ENCODE measurements at places on chromosomes 5 and 9.

DNA sequence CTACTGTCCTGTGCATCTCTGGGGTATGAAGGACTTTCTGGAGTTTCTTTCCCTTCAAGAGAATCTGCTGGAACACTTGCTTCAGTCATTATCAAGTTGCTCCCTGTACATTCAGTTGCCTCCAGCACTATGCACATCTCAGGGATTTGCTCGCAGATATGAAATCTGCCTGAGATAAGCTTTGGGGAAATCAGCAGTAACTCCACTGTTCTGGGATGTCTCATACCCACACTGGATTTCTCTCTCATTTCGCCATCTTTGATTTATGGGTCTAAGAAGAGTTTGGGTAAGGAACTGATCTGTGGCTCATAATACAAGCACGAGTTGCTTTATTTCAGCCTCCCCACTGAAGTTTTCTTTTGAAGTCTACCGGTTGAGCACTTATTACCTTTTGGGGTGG is 585.6 kb downstream of the PSAT1 start:
- H3K27ac ChIP-seq = no peak overlapping the region
- no peaks in the 10 kb centered on the region for H3K36me3 ChIP-seq
- no peaks in the 10 kb centered on the region for H3K4me1 ChIP-seq

- H3K27ac ChIP-seq = no peak overlapping the region
- no peaks in the 10 kb centered on the region for H3K36me3 ChIP-seq
- H3K27me3 ChIP-seq = no peaks in the 10 kb centered on the region
- no peak overlapping the region for H3K4me3 ChIP-seq
- no peaks in the 10 kb centered on the region for H3K4me1 ChIP-seq
Observed at GRCh38 chr9:136576269-136576626, 30.4 kb upstream of the NOTCH1 start.

DNA sequence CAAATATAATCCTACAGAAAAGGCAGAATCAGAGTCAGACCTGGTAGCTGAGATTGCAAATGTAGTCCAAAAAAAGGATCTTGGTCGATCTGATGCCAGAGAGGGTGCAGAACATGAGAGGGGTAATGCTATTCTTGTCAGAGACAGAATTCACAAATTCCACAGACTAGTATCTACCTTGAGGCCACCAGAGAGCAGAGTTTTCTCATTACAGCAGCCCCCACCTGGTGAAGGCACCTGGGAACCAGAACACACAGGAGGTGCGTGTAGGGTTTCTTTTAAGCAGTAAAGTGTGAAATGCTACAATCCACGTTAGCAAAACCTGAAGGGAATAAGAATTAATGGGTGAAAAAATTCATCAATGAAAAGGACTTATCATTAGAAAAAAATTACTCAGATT is 145.8 kb downstream of the GIN1 start:
- no peaks in the 10 kb centered on the region for H3K27me3 ChIP-seq
- H3K4me3 ChIP-seq = no peak overlapping the region
- no peak overlapping the region for H3K27ac ChIP-seq
- peaks cover 6% of the 10 kb centered on the region for H3K36me3 ChIP-seq
- DNase-seq = no peak
- H3K4me1 ChIP-seq = peaks cover 37% of the 10 kb centered on the region

DNA sequence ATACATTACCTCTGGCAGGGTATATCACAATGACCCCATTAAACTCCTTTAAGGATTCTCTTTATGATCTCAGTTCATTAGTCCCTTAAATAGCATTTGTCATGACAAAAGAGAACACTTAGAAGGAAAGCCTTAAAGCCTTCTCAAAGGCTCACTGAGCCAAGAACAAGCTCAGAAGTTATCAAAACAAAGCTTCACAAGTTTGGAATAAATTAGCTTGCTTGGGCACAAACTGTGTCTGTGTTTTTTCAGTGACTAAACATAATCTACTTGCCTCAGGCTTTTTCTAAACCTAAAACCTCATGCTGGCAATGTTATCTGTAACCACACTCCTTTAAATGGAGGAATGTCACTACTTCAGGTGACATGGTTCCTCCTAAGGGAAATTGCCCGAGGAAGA is 1114.9 kb upstream of the C9orf72 start:
- H3K36me3 ChIP-seq = no peaks in the 10 kb centered on the region
- no peak overlapping the region for H3K27ac ChIP-seq
- no peak overlapping the region for H3K4me3 ChIP-seq
- no peaks in the 10 kb centered on the region for H3K4me1 ChIP-seq

DNA sequence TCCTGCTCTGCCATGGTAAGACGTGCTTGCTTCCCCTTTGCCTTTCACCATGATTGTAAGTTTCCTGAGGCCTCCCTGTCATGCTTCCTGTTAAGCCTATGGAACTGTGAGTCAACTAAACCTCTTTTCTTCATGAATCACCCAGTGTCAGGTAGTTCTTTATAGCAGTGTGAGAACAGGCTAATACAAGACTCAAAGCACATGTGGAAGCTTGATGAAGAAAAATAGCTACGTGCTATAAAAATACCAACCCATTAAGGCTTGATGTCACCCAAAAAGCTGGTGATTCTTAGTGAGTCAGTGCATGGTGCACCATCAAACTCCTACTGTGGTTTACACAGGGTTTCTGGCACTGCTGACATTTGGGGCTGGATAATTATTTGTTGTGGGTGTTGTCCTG is 332.2 kb downstream of the TMEM167A start:
- H3K36me3 ChIP-seq = no peaks in the 10 kb centered on the region
- no peak overlapping the region for H3K27ac ChIP-seq
- DNase-seq = no peak
- no peaks in the 10 kb centered on the region for H3K4me1 ChIP-seq

DNA sequence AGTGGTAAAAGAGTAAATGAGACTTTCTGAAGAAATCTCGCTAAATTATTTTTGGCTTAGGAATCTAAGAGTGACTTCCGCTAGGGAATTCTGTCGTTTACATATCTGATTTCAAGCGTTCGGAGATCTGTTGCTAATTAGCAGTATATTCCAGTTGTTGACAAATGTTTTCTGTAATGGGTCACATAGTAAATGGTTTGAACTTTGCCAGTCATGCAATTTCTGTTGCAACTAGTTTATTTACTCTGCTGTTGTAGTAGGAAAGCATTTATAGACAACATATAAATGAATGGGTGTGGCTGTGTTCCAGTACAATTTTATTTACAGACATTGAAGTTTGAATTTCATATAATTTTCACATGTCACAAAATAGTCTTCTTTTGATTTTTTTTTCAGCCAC is 57.4 kb upstream of the JAK2 start:
- peak overlapping the region; percentile 32 for H3K4me3 ChIP-seq
- H3K36me3 ChIP-seq = no peaks in the 10 kb centered on the region
- no peaks in the 10 kb centered on the region for H3K27me3 ChIP-seq

DNA sequence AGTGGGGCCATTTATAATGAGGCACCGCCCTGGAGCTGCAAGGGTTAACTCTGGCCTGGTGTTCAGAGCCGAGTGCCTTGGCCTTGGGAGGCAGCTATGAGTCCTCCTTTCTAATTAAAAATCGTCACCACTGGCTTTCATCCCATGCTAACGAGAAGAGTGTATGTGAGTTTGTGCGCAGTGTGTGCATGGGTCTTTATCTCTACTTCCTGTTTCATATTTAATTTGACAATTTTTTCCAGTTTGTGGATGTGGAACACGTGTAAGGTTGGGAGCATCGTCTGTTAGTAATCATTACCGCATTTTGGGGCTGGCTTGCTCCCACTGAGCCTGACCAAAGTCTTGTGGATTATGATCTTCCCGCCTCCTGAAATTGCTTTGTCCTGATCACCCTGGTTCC is 76.4 kb downstream of the NDFIP1 start:
- H3K27ac ChIP-seq = no peak overlapping the region
- 0 out of 2 replicates have a peak, but pooled peaks cover 7% of the 10 kb centered on the region for H3K4me1 ChIP-seq
- H3K4me3 ChIP-seq = no peak overlapping the region
- H3K27me3 ChIP-seq = no peaks in the 10 kb centered on the region
- H3K36me3 ChIP-seq = no peaks in the 10 kb centered on the region

GRCh38 chr5:88602584-88602983 is 280.4 kb downstream of the MEF2C start:
- H3K27ac ChIP-seq = no peak overlapping the region
- H3K4me3 ChIP-seq = no peak overlapping the region
- H3K27me3 ChIP-seq = no peaks in the 10 kb centered on the region
- no peaks in the 10 kb centered on the region for H3K4me1 ChIP-seq
- no peaks in the 10 kb centered on the region for H3K36me3 ChIP-seq

- no peak overlapping the region for H3K4me3 ChIP-seq
- no peaks in the 10 kb centered on the region for H3K4me1 ChIP-seq
- H3K36me3 ChIP-seq = no peaks in the 10 kb centered on the region
- no peak overlapping the region for H3K27ac ChIP-seq
- no peak for DNase-seq
Observed at GRCh38 chr9:13467157-13467556, 187.7 kb upstream of the MPDZ start.

- H3K36me3 ChIP-seq = no peaks in the 10 kb centered on the region
- no peaks in the 10 kb centered on the region for H3K27me3 ChIP-seq
- no peak overlapping the region for H3K4me3 ChIP-seq
- H3K4me1 ChIP-seq = no peaks in the 10 kb centered on the region
Observed at GRCh38 chr5:151522226-151522625, 68.9 kb downstream of the FAT2 start.

GRCh38 chr5:74040065-74040551 is 414.1 kb downstream of the ARHGEF28 start:
- peak overlapping the region; percentile 36 for H3K27ac ChIP-seq
- no peaks in the 10 kb centered on the region for H3K27me3 ChIP-seq
- peak; percentile 77 for DNase-seq
- no peaks in the 10 kb centered on the region for H3K36me3 ChIP-seq
- H3K4me3 ChIP-seq = no peak overlapping the region

DNA sequence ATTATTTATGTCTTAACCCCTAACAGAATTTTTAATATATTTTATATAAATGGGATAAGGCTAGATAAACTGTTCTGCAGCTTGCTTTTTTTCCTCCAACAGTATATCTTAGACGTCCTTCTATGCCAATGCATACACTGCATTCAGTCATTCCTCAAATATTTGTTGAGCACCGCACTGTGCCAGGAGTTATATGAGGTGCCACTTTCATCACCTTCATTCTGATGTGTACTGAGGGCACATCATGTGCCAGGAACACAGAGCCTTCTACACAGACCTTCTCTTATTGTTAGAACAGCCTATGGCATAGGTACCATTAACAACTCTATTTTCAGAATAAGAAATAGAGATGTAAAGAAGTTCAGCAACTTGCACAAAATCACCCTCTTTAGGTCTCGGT is 570.1 kb downstream of the CDK5RAP2 start:
- no peak overlapping the region for H3K4me3 ChIP-seq
- no peaks in the 10 kb centered on the region for H3K4me1 ChIP-seq
- peaks cover 2% of the 10 kb centered on the region for H3K27me3 ChIP-seq
- no peak for DNase-seq
- no peak overlapping the region for H3K27ac ChIP-seq

DNA sequence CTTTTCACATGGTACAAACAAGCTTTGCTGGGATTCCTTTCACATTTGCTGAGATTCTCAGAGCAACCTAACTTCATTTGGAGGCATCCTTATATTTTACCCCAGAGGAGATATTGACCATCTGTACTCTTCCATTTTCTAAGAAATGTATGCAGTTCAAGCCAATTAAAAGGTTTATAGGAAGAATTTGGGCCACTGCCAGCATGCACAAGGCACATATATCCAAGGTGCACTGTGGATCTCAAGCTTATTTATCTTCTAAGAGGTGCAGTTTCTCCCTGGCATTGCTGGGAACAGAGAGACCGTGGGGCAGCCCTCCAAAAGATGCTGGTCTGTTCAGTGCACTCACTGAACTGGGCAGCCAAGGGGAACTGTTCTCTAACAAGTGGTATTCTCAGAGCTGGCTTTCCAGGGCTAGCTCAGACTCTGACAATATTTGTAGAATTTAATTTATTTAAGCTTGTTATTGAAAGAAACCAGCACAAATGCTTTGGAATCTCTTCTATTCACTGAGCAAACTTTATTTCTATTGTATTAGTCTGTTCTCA is 213.3 kb downstream of the TENT4A start:
- no peaks in the 10 kb centered on the region for H3K36me3 ChIP-seq
- no peaks in the 10 kb centered on the region for H3K27me3 ChIP-seq
- no peaks in the 10 kb centered on the region for H3K4me1 ChIP-seq
- no peak overlapping the region for H3K27ac ChIP-seq
- DNase-seq = no peak

DNA sequence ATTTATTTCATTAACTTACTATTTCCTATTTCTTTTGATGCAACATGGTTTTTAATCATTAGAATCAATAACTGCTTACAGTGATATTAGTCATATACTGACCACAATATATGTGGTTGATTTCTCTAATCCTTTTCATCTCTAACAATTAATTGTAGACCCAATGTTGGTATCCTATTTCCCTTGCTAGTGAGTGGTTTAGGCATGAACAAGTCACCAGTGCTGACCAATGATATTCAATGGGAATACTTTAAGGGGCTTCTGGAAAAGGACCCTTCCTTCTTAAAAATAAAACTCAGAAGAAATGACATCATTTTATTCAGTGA is 672.4 kb upstream of the GRAMD2B start:
- H3K27ac ChIP-seq = no peak overlapping the region
- no peak overlapping the region for H3K4me3 ChIP-seq
- H3K36me3 ChIP-seq = no peaks in the 10 kb centered on the region
- no peak for DNase-seq
- H3K4me1 ChIP-seq = no peaks in the 10 kb centered on the region
- no peaks in the 10 kb centered on the region for H3K27me3 ChIP-seq

DNA sequence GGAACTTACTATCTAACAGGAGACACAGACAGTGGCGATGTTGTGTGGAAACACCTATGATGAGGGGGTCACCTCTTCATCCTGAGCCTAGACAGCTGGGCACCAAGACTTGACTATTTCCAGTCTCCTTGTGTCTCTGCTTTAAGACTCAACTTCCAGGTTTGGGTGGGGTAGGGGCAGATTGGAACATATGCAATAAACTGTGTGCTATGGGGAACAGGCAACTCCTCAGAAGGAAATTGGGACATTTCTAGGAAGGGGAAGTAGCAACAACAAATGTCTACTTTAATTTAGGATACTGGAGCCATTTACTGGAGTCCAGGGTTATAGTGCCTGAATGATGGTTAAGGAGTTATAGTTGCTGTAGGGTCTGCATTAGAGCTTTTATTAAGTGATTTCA is 57.3 kb downstream of the FGF18 start:
- no peak for DNase-seq
- H3K4me1 ChIP-seq = peaks cover 8% of the 10 kb centered on the region
- peaks cover 9% of the 10 kb centered on the region for H3K27me3 ChIP-seq
- H3K4me3 ChIP-seq = no peak overlapping the region
- no peak overlapping the region for H3K27ac ChIP-seq

DNA sequence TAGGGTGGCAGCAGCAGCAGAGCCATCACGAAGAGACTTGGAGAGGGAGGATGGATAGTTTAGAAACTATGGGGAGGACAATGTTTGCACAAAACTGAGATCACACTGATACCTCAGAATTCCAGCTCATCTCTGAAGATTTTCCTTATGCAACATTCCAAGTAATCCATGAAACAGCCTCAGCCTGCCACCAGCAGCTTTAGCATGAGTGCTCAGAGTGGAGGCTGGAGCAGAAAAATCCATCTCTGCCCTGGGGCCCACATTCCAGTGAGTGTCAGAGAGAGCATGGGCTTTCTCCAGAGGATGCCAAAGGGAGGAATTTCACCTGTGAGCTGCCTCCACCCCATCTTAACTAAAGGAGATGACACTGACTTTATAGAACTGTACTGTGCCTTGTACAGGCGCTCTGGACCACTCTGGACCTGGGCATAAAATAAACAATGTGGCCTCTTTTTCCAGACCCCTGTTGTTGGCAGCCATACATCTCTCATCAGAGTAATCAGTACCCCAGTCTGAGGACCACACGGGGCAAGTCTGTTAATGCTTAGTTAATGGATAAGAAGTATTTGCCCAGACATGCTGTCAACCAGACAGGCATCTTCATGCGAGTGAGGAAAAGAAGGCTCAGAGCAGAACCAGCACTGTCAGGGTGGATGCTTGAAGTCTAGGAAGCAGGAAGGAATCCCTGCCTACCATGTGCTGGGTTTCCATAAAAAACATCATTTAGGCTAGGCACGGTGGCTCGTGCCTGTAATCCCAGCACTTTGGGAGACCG is 440.9 kb downstream of the ENC1 start:
- no peaks in the 10 kb centered on the region for H3K36me3 ChIP-seq
- H3K4me1 ChIP-seq = peaks cover 21% of the 10 kb centered on the region
- DNase-seq = peak; percentile 80
- H3K27me3 ChIP-seq = no peaks in the 10 kb centered on the region
- H3K27ac ChIP-seq = peak overlapping the region; percentile 52

Measured in GM23248 (cell line).